Neural progenitor cell (in vitro differentiated cells): ENCODE measurements at places on chromosomes 12 and 14. TPM values are rescaled to one million over a fixed set of nuclear protein-coding genes. Genes with fewer than 3 reads are reported as not detected.
A peak's percentile ranks its signal among the peaks of the same experiment; 100 is the strongest.

APEX1 gene
- total RNA-seq = 76.6 and 118 TPM in 2 replicates

TAS2R9 gene
- not detected in 2 replicates for total RNA-seq

PLEK2 gene
- not detected in 2 replicates for total RNA-seq

SIX1 gene
- total RNA-seq = 0.28 TPM in 1 of 2 replicates, not detected in the other

GLS2 gene
- total RNA-seq = 2.3 and 2.9 TPM in 2 replicates

MYH7 gene
- total RNA-seq = 0.19 TPM in 1 of 2 replicates, not detected in the other

TRMT5 gene
- 17.8 and 25.7 TPM in 2 replicates for total RNA-seq

CAPZA3 gene
- total RNA-seq = not detected in 2 replicates

TESPA1 gene
- total RNA-seq = not detected in 2 replicates

SP1 gene
- 67.8 and 71.0 TPM in 2 replicates for total RNA-seq

ABCD2 gene
- 0.04 TPM in 1 of 2 replicates, not detected in the other for total RNA-seq

KLHDC1 gene
- total RNA-seq = 0.99 and 1.4 TPM in 2 replicates

SLC6A13 gene
- total RNA-seq = 0.31 TPM in 1 of 2 replicates, not detected in the other

P2RX7 gene
- total RNA-seq = 0.46 and 0.71 TPM in 2 replicates

GRCh38 chr12:100403446-100403845 is 46.6 kb downstream of the SLC17A8 start:
- no peaks in the 10 kb centered on the region for H3K27me3 ChIP-seq
- no peak overlapping the region for H3K4me3 ChIP-seq
- DNase-seq = no peak
- no peaks in the 10 kb centered on the region for H3K36me3 ChIP-seq
- H3K27ac ChIP-seq = no peak overlapping the region

DNA sequence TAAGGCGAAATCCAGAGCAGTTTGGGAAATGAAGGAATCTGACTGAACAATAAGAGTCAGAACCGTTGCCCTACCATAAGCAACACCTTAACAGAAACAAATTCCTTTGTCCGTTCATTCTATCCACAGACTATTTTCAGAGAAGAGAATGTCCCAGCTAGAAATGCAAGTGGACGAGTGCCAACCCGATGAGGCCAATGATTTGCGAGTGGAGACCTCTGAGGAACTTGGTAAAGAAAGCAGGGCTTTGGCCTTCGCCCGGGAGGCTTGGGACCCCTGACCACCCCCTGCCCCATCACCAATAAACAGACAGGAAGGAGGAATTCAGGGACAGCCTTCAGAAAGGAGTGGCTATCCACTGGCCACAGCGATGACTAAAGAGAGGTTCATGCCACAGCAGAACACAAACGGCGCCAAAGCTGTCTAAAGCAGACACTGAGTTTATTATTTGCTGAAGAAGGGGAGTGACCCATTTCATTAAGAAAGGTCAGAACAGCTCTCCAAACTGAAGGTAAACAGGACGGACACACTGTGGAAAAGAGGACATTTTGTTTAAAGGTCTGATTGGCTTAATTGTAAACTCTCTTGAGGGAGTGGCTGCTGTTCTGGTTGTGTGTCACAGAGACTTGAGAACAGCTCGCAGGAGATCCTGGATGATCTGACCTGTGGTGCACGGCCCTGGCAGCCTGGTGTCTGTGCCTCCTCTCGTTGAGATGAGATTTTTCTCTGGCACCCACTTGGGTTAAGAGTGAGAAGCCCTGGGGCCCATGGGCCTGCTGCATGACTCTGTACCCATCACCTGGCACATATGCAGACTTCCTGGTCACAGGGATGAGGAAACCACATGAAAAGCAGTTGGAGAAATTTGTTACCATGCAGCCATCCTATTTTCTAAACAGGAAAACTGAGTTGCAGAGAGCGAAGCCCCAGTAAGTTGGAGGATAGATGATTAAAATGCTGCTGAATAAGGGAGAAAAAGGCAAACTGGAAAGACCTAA is 142.0 kb upstream of the PZP start:
- no peaks in the 10 kb centered on the region for H3K4me1 ChIP-seq
- H3K4me3 ChIP-seq = no peak overlapping the region
- H3K27me3 ChIP-seq = no peaks in the 10 kb centered on the region
- no peak for DNase-seq
- H3K27ac ChIP-seq = no peak overlapping the region
- H3K36me3 ChIP-seq = no peaks in the 10 kb centered on the region

DNA sequence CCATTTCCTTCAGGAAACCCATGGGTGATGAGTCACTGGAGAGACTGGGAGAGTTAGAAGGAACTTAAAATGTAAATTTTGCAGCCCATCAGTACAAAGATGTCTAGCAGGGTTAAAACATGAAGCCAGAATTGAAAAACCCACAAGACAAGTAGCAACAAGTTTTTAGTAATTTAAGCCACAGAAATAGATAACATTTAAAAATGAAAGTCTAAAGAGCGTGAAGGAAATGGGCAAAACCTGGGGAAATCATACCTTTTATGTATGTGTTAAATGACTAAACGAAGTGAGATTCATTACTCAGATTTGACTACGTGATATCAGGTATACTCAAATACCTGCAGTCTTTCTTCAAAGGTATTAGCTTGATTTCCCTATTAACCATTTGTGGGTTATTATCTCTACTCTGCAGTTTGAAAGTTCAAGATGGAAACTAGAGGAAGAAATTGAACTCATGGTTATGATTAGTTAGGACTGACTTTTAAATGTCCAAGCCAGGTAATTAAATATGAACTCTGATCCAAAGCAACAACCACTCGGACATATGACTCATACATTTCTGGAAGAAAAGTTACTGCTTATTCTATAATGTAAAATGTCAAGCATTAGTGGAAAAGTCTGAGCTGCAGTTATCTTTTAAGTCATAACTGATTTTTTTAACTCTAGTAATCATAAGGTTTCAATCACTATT is 84.1 kb downstream of the ITPR2 start:
- H3K27me3 ChIP-seq = no peaks in the 10 kb centered on the region
- H3K4me1 ChIP-seq = peaks cover 9% of the 10 kb centered on the region
- no peak for DNase-seq
- H3K36me3 ChIP-seq = no peaks in the 10 kb centered on the region
- no peak overlapping the region for H3K4me3 ChIP-seq

DNA sequence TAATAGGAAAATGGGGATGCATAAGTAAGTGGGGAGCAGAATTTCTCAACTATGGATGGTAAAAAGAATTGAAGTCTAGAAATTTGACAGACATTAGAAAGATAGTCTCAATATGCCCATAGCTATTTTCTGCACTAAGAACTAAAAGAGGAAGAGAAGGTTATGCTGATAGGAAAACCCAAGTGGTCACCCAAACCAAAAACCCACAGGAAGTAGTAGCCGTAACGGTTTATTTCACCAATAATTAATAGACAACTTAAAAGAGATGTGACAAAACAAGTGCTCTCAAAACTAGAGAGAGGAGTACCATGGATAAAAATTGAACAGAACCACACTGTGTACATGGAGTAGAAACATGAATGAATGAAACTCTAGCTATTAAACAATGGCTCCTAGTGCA is 295.4 kb downstream of the FSCB start:
- H3K27me3 ChIP-seq = no peaks in the 10 kb centered on the region
- H3K27ac ChIP-seq = no peak overlapping the region
- H3K4me3 ChIP-seq = no peak overlapping the region
- H3K36me3 ChIP-seq = no peaks in the 10 kb centered on the region
- DNase-seq = no peak

- H3K36me3 ChIP-seq = no peaks in the 10 kb centered on the region
- no peaks in the 10 kb centered on the region for H3K27me3 ChIP-seq
- H3K4me1 ChIP-seq = no peaks in the 10 kb centered on the region
- H3K4me3 ChIP-seq = no peak overlapping the region
- DNase-seq = no peak
These were observed 15.0 kb downstream of the POLE start for GRCh38 chr12:132672116-132672515.

- no peaks in the 10 kb centered on the region for H3K36me3 ChIP-seq
- no peak overlapping the region for H3K4me3 ChIP-seq
- no peak for DNase-seq
- no peak overlapping the region for H3K27ac ChIP-seq
- no peaks in the 10 kb centered on the region for H3K27me3 ChIP-seq
These were observed 50.0 kb downstream of the TSPAN19 start for GRCh38 chr12:84986117-84986516.

DNA sequence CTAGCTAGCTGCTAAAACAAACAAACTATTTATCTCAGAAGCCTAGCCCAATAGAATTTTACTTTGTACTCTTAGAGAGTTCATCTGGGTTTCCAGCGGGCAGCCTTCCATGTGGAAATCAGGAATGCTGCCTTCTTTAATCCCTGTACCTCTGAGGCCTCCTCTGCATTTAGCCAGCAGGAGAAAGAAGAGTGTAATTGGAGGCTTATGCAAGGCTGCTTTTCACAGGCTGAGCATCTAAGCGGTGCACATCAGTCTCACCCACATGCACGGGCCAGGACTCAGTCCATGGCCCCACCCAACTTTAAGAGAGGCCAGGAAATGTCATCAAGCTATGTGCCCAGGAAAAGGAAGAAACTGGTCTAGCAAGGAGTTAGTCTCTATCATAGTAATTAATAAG is 14.0 kb upstream of the PTGDR start:
- DNase-seq = peak; percentile 90
- peak overlapping the region; percentile 23 for H3K4me3 ChIP-seq
- no peaks in the 10 kb centered on the region for H3K36me3 ChIP-seq
- no peaks in the 10 kb centered on the region for H3K27me3 ChIP-seq
- H3K4me1 ChIP-seq = peaks cover 42% of the 10 kb centered on the region

- H3K27me3 ChIP-seq = no peaks in the 10 kb centered on the region
- no peak overlapping the region for H3K27ac ChIP-seq
- no peaks in the 10 kb centered on the region for H3K4me1 ChIP-seq
- no peak for DNase-seq
- H3K4me3 ChIP-seq = no peak overlapping the region
- H3K36me3 ChIP-seq = no peaks in the 10 kb centered on the region
These were observed 263.5 kb upstream of the ALG10B start for GRCh38 chr12:38053113-38053512.

- no peak for DNase-seq
- no peaks in the 10 kb centered on the region for H3K27me3 ChIP-seq
- no peak overlapping the region for H3K27ac ChIP-seq
- H3K4me3 ChIP-seq = no peak overlapping the region
- H3K36me3 ChIP-seq = no peaks in the 10 kb centered on the region
These were observed 32.8 kb upstream of the KLHL42 start for GRCh38 chr12:27747111-27747820.

DNA sequence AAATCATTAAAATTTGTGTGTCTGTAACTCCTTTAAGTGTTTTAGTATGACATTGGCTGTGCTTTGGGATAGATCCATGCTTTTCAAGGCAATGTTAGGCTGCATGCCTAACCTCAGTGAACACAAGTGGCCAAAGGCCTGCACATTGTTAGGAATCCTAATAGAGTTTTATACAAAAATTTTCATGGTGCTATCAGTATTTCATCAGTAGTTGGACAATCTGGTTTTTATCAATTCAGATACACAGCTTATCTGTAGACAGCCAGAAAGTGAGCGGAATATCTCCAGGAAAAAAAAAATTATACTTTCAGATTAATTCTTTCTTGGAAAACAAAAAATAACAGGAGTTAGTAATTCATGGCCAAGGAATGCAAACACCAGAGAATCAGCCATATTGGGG is 324.0 kb upstream of the PDE3A start:
- no peak for DNase-seq
- no peak overlapping the region for H3K27ac ChIP-seq
- H3K36me3 ChIP-seq = no peaks in the 10 kb centered on the region
- H3K4me3 ChIP-seq = no peak overlapping the region

GRCh38 chr14:80621701-80622100 is 319.8 kb downstream of the CEP128 start:
- H3K4me1 ChIP-seq = no peaks in the 10 kb centered on the region
- H3K4me3 ChIP-seq = no peak overlapping the region
- H3K27me3 ChIP-seq = no peaks in the 10 kb centered on the region
- no peak overlapping the region for H3K27ac ChIP-seq

GRCh38 chr12:5210179-5210922 is 166.7 kb downstream of the KCNA5 start:
- no peaks in the 10 kb centered on the region for H3K36me3 ChIP-seq
- no peak for DNase-seq
- H3K27ac ChIP-seq = no peak overlapping the region
- peaks cover 13% of the 10 kb centered on the region for H3K4me1 ChIP-seq
- no peak overlapping the region for H3K4me3 ChIP-seq

GRCh38 chr12:67827820-67828383 is 161.3 kb upstream of the IFNG-AS1 start:
- no peak overlapping the region for H3K27ac ChIP-seq
- DNase-seq = no peak
- H3K27me3 ChIP-seq = no peaks in the 10 kb centered on the region
- no peaks in the 10 kb centered on the region for H3K4me1 ChIP-seq
- H3K4me3 ChIP-seq = no peak overlapping the region

DNA sequence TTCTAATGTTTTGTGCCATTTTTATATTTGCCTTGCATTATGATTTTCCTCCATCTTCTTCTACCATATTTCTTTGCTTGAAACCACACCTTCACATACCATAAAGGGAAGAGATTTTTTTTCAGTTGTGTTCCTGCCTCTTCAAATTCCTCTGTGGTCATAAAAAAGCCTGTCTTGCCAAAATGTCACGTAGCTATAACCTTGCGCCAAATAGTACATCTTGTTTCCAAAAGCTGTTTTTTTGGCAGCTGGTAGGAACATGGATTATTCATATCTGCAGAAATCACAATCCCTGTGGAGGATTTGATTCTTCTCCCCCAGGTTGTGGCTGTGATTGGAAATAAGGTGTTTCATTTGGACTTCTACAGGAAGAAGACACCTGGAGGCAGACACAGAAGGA is 133.6 kb upstream of the SLC35F4 start:
- no peak overlapping the region for H3K4me3 ChIP-seq
- no peak overlapping the region for H3K27ac ChIP-seq
- DNase-seq = no peak
- H3K36me3 ChIP-seq = no peaks in the 10 kb centered on the region

- H3K27me3 ChIP-seq = no peaks in the 10 kb centered on the region
- H3K27ac ChIP-seq = no peak overlapping the region
- H3K4me1 ChIP-seq = peaks cover 23% of the 10 kb centered on the region
- no peak overlapping the region for H3K4me3 ChIP-seq
These were observed 75.3 kb upstream of the CEP83 start for GRCh38 chr12:94534774-94535509.

DNA sequence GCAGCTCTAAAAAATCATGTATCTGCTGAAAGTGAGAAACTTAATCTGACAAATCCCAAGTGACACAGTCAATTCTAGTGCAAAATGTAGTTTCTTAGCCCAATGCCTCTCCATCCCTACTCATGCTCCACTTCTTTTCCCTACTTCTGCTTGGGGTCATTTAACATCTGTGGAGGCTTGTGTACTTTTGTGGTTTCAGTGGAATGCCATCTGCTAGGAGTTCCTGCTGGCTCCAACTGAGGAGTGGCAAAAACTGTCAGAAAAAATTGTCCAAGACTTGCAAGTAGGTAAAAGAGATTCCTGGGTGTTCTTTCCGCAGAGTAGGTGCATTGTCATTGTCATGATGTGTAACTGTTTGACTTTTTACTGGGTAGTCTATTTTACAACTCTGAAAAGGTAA is 12.5 kb upstream of the AVPR1A start:
- no peak overlapping the region for H3K4me3 ChIP-seq
- no peaks in the 10 kb centered on the region for H3K27me3 ChIP-seq
- no peak for DNase-seq
